ENCODE measurements at places on chromosomes 7 and 10. TPM values are rescaled to one million over a fixed set of nuclear protein-coding genes. Genes with fewer than 3 reads are reported as not detected.
A peak's percentile ranks its signal among the peaks of the same experiment; 100 is the strongest.

DNA sequence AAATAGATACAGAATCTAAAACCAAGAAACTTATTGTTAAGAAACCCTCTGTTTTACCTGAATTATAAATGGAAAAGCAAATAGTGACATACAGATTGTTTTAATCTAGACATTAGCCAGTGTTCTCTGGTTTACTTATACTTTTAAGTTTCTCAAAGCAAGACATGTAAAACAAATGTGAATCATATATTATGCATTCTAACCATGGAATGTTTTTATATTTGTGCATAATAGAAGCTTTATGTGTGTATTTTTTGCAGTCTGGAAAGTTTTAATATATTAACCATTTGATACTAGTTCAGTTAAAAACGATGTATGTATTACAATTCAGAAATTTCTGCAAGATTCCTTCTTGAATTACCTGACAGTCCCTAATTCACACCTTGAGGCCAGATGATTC, 150.6 kb upstream of the TMEM72 start:
- DNase-seq: no peak

GRCh38 chr7:42878303-42878702, 33.6 kb downstream of the C7orf25 start:
- DNase-seq: no peak

- peak; percentile 57 for DNase-seq
Measured at GRCh38 chr7:104923010-104923421, 91.0 kb upstream of the KMT2E start.

Gene LRWD1
- polyA plus RNA-seq: 42.3 TPM

GRCh38 chr7:98562381-98562823, 54.7 kb upstream of the NPTX2 start:
- DNase-seq: no peak
